Cerebellum (tissue), 4 donors: ENCODE measurements at places on chromosomes 5 and 9.
A peak's percentile ranks its signal among the peaks of the same experiment; 100 is the strongest.

GRCh38 chr5:132799392-132799791 lies 13.7 kb upstream of the SOWAHA start:
- DNase-seq = no peak

DNA sequence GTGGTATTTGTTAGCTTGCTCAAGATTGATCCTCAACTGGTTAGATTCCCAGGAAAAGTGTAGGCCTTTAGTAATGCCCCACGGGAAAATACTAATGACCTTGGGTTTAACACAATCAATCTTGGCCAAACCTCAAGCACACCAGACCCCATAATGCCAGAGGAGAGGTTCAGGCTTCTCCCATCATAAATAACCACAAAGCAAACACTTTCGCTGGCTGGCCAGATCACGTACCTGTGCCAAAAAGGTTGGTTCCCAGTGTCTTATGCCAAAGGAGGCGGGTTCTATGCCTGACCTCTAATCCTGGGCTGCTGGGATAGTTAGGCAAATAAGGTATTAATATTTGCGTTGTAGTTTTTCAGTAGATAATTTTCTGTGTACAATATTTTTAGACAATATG lies 379.2 kb upstream of the CDH18 start:
- DNase-seq = peak; percentile 19

- no peak for DNase-seq
These were observed 616.4 kb upstream of the NUDT12 start for GRCh38 chr5:104178829-104179456.

- no peak for DNase-seq
These were observed 341 bp downstream of the MXD3 start for GRCh38 chr5:177311392-177311722.

DNA sequence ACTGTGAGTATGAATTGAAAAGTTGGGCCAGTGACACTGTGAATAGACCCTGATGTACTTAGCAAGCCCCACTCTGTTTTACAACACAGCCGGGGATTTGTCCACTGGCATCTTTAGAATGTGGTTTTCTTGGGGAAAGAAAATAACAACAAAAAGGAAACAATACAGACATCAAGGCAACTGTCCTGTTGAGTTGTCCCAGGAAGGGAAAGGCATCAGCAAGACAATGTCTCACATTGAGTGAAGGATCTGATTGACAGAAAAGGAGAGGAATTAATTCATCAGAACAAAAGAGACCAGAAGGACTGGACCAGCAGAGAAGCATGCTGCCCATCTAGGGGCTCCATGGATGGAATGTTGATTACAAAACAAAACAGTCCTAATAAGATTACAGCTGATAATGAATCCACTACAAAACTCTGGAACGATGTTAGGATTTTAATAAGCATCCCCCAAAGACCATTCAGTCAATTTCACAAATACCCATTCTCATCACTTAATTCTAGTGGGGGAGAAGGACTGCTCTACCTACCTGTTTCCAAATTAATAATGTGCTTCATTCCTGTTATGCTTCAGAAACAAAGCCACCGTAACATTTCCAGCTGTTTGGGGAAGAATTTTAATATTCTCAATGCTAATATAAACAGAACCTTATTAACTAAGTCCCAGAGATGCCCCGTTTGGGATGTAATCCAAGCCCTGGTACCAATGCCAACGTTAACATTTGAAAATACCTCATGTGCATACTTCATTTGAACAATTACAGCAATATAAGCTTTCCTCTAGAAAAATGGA lies 298.0 kb downstream of the SPOCK1 start:
- no peak for DNase-seq

- DNase-seq = no peak
These were observed 123.0 kb upstream of the SLC27A6 start for GRCh38 chr5:128842241-128842640.

GRCh38 chr5:65190328-65191053 lies 291.2 kb downstream of the ADAMTS6 start:
- no peak for DNase-seq

DNA sequence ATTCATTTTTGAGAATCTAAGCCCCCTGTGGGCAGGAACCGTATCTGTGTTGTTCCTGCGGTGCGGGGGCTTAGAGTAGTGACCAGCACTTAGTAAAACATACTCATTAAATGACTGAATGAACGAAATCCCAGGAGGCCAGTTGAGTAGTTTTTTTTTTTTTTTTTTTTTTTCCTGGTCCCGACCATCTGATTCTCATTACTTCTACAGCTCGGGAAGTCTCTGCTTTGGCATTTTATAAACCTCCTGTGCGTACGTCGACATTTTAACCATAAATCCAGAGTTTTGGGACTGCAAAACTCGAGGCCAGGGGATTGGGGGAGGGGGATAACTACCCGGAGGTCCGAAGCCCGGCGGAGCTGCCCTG lies 31.5 kb upstream of the SPRY4 start:
- DNase-seq = no peak

DNA sequence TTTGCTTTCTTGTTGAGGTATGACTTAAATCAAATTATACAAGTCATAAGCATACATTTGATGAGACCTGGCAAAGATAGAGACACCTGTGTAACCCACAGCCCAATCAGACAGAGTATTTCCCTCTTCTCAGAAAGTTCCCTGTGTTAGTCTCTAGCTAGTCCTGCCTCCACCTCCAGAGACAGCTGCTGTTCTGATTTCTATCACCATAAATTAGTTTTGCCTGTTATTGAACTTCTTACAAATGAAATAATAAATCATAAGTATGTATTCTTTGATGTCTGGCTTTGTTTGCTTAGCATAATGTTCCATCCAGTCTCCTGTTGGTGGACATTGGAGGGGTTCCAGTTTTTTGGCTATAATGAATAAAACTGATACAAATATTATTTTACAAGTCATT lies 194.5 kb downstream of the ICE1 start:
- no peak for DNase-seq
